Stimulated activated CD8-positive, alpha-beta memory T cell treated with anti-CD3 and anti-CD28 coated beads, Interleukin-2, amount 100 ng/mL, for 1 hour (primary cell): ENCODE measurements at places on chromosomes 4 and X.

DNA sequence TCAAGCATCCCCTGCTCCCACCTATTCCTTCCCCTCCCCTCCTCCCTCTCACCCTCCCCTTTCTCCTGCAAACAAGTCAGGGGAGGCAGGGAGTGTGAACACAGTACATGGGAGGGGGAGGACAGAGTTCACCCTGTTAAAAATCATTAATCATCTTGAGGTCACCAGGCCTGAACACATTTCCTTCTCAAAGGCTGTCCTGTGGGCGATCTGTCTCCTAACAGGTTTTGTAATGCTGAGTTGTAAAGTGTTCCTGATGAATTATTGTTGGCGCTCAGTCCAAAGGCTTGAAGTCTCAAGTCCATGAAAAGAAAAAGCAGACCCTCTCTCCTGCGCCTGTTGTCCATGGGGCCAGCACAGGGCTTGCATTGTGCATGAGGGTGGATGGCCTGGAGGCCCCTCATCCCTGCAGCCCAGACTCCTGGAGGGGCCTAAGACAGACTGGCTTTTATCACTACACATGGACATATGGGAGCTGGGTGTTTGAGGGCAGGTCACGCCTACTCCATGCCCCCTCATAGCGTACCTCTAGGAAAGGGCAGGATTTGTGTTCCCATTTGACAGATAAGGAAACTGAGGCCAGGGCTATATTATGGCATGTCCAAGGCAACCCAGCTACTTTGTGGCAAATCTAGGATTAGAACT is 189.1 kb downstream of the RAB28 start:
- no peak for DNase-seq

GRCh38 chr4:101162990-101163380 is 184.3 kb downstream of the PPP3CA start:
- no peak for DNase-seq

GRCh38 chr4:113368056-113368455 is 318.6 kb downstream of the ANK2 start:
- DNase-seq, result no peak

DNA sequence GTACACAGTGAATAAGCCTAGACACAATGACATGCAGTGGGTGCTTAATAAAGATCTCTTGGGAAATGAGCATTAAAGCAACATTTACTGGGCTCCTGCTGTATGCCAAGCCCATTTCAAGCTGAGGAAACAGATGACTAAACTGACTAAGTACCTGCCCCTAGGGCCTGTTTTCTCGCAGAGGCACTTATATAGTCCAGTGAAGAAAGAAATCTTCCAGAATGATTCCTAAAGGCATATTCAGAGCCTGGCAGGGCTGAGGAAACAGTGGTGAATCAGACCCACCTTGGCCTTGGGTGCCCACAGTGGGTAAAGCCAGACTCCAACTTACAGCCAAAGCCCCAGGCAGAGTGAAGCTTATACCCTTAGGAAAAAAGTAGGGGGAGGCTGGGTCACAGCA is 22.0 kb upstream of the S100P start:
- no peak for DNase-seq

DNA sequence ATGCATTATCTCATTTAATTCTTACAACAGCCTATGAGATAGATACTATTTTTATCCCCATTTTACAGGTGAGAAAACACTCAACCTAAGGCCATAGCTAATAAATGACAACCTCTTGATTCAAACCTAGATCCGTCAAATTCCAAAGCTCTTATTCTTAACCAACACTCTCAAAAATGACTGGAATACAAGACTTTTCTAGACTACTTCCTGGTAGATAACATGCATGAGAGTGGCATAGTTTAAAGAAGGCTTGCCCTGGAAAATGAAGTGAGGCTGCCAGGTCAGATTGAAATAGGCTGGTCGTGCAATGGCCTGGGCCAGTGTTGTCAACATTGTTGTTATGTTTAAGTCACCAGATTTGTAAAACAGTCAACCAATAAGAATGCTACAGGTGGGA is 86.6 kb downstream of the DNAAF6 start:
- DNase-seq, result no peak

- DNase-seq, result no peak
Measured at GRCh38 chrX:135331525-135331924, 22.2 kb downstream of the ETDC start.

- DNase-seq, result no peak
Measured at GRCh38 chr4:53366301-53366716, 448 bp upstream of the SCFD2 start.

GRCh38 chr4:73257651-73258435 is 755 bp downstream of the ANKRD17 start:
- DNase-seq, result no peak

DNA sequence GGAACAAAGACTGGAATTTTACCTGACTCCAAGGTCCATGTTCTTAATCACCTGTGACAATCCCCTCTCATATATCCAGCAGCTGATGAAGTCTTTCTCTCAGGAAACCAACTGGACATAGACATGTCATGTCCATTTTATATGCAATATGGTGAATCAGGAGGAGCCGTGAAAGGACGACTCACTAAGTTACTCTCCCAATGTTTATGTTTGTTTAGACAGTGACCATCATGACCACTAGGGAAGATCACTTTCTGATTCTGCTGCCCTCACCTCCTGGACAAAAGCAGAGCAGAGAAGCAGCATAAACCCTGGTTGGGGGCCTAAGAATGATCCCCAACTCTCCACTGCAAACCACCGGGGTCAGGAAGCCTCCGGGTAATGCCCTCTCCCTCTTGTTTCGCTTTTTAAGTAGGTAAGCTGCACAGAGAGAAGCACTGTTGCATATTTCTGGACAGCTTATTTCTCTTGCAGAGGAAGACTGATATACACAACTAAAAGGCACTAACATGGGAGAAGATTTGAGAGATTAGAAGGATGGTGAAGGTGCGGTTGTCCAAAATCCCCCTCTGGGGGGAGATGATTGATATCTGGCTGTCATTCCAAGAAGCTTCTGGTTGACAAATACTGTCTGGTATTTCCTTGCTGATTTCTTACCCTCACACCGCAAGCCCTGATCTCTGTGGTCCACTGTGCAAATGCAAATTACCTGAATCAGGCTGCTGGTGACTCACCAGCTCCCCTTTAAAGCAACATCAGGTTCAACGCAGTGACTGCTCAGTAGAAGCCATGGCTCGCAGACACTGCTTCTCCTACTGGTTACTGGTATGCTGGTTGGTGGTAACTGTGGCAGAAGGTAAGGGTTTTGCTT is at the start of gene ODAPH:
TSS of gene ODAPH (plus strand) at position 773 of the 871 bp plus-strand sequence. CDS start at position 790, 17 bp downstream.
- DNase-seq, result no peak

GRCh38 chr4:145427991-145428390 is 53.7 kb upstream of the SMAD1 start:
- no peak for DNase-seq

DNA sequence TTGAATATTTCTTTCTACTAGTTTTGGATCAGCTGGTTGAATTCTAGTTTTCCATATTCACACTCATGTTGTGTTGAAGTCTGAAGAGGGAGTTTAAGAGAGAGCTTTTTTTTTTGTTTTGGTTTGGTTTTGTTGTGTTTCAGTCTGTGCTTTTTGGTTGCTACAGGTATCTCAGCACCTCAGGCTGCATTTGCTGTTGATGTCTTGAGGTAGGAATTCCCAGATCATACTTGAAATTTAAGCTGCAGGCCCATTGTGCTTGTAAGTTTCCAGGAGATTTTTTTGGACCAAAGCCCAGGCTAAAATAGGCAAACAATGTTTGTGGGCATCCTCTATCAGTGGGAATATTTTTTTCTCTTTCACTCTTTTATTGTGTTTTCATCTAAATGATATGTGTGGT is 190.2 kb upstream of the AGA start:
- no peak for DNase-seq

DNA sequence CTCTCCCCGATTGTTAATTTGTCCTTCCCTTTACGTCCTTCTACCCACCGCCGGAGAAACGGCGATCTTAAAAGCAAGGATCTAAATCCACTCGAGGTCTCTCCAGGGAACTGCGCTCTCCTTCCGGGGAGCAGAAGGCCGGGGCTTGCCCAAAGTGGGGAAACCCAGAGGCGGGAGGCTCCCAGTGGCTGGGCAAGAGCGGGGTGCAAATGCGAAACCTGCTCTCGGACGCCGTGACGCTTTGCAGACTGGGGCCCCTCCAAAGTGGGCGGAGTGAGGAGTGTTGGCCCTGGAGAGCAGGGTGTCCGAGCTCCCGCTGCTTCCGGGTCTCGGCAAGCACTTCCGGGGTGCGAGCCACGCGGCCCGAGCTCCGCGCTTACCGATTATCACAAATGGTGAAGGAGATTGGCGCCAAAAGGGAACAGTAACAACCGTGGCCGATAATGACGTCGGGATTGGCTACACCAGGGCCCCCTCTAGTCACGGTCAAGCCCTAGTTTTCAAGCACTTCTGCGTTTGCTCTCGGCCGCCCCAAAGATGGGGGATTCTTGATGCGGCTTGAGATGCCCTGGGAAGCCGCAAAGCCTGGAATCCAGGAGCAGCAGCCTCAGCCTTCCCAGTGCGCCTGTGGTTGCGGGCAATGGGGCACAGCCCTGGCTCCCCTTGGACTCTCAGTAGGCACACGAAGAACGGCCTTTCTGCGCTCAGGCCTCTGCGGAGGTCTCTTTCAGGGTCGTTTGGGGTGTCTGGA is 29.0 kb downstream of the HAND2 start:
- no peak for DNase-seq

DNA sequence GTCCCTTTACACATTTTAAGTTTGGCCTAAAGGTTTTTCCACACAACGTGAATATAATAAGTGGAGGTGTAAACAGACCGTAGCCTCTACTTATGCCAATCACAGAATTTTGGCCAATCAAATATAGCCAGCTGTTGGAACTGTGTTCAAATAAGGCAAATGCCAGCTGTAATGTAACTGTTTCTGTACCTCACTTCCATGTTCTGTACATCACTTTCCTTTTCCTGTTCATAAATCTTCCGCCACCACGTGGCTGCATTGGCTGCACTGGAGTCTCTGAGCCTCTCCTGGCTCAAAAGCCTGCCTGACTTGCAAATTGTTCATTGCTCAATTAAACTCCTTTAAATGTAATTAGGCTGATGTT is 105.1 kb upstream of the SMIM31 start:
- no peak for DNase-seq

GRCh38 chr4:185504098-185505047 is 30.9 kb downstream of the PDLIM3 start:
- no peak for DNase-seq

GRCh38 chrX:155052738-155053498 is 18.0 kb downstream of the CMC4 start:
- DNase-seq, result no peak

DNA sequence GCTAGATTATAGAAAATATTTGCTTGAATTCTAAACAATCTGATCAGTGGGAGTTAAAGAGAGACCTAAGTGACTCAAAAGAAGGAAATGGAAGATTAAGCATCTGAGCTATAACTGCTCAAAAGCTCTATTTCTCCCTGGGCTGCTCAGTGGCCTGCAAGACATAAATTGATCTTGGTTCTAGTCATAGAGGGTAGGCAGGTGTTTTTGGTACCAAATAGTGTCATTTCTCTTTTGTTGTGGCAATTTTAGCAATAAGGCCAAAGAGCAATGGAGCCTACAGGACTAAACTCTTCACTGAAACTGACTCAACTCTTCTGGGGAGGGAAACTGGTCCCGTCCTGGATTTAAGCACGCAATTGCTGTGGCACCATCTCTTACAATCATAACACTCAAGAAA is 33.9 kb upstream of the BMP2K start:
- DNase-seq, result no peak

- no peak for DNase-seq
Measured at GRCh38 chr4:87024201-87024600, 89.4 kb downstream of the AFF1 start.

DNA sequence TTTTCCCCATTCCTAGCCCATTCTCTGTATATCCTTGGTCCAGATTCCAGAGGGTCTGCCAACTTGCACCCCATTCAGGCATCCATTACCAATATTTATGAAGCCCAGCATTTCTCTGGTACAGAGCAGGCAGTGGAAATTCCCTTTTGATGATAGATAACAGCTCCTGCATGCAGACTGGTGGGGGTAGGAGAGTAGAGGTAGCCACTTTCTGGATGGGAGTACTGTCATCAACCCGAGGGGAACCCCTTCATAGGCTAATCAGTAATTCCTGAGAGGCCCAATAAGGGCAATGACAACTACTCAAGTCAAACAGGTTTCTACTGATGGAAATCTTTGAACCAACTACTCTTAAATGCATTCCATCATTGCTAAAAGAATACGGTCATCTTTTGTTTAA is 63.7 kb downstream of the COL25A1 start:
- no peak for DNase-seq

DNA sequence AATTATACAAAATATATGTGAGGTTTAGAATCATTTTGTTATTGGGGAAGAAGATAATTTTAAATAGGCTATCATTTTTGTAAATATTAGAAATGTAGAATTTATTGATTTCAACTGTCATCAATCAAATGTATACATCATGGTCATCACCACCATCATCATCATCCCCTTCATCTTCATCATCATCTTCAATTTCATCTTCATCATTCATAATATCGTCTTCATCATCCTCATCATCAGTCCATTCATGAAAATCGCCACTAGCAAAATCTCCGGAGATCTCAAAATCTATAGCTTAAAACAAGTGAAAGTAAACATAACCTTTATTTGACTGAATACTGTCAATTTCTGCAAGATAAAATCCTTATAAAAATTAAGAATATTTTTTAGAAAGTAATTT is 499.5 kb downstream of the SPOCK3 start:
- DNase-seq, result no peak

GRCh38 chr4:159159611-159160010 is 56.7 kb downstream of the RAPGEF2 start:
- DNase-seq, result no peak

DNA sequence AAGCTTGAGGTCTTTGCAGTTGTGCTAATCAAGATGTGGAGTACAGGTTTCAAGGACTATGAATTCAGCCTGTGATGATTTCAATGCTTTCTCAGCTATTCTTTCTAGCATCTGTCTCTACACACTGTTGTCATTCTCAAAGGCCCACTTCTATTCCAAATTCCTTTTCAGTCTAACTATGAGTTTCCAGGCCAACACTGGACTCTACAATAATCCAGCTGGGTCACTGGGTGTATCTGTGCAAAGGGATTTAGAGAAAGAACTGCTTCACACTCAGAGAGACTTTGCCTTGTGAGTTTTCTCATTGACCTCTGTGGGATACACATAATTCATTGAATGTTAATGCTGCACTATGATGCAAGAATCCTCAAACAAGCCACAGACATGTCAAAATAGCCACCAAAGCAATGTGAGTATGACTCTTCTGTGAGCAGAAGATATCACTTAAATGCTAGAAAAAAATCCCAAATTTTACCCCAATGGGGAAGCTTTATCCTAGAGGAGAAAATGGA is 171.8 kb upstream of the CLNK start:
- no peak for DNase-seq

DNA sequence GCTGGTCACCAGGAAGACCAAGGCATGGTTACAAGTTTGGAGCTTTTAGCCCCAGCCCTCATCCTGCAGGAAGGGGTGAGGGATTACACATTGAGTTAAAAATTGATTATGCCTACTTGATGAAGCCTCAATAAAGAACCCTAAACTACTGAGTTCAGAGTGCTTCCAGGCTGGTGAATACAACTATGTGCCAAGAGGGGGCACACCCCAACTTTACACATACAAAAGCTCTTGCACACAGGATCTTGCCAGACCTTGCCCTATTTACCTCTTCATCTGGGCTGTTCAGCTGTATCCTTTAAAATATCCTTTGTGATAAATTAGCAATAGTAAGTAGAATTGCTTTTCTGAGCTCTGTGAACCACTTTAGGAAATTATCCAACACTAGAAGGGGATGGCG is 489.3 kb downstream of the INPP4B start:
- no peak for DNase-seq

GRCh38 chr4:15398001-15398400 is 29.8 kb upstream of the C1QTNF7 start:
- DNase-seq, result no peak

GRCh38 chr4:108155373-108155772 is 13.4 kb downstream of the LEF1 start:
- no peak for DNase-seq
